ENCODE measurements at places on chromosomes 5 and 9.

DNA sequence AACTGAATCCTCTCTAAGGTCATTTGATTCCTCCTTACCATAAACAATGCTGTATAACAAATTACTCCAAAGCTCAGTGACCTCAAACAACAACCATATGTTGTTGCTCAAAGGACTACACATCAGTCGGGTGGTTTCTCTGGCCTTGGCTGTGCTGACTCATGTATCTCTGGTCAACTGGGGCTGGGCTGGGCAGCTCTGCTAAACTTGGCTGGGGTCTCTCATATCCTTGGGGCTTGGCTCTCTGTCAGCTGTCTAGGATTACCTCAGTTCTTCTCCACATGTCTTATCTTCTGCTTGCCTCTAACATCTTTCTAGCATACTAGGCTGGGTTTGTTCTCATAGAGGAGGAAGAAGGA lies 86.4 kb downstream of the GALNT10 start:
- DNase-seq, result no peak

- no peak for DNase-seq
Observed at GRCh38 chr9:114318416-114318815, 4.5 kb upstream of the ORM1 start.

DNA sequence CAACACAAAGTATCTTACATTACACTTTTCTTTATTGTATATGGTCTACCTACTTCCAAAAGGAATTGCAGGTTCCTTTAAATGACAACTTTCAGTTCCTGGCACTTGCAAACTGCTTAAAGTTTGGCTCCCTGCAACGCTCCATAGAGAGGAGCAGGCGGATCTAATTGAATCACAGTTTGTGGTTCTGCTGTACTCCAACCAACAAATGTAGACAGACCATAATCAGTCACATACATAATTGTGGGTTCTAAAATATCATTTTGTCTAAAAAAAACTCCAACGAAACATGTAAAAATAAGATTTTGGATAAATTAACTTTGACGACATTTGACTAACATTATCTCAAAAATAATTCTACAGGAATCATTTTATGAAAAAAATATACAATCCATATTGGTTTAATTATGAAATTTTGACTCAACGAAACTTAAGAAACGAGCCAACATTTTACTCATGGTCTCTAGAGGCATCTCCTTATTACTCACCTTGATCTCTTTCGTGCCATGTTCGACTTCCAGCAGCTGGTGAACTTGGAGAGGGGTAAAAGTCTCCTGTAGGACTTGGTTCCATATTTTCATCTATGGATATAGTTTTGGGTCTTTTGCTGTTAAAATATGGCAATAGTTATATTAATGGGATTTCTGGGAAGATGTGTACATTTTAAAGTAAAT lies 167.6 kb downstream of the NFIB start:
- no peak for DNase-seq

GRCh38 chr5:83184534-83184933 lies 107.2 kb downstream of the XRCC4 start:
- no peak for DNase-seq

GRCh38 chr9:7982907-7983306 lies 183.3 kb upstream of the DMAC1 start:
- DNase-seq, result no peak

- no peak for DNase-seq
Observed at GRCh38 chr5:124134941-124135340, 611.5 kb downstream of the ZNF608 start.

- no peak for DNase-seq
Observed at GRCh38 chr9:101536938-101537337, 3.3 kb downstream of the RNF20 start.

- no peak for DNase-seq
Observed at GRCh38 chr9:121021301-121021700, 28.8 kb downstream of the C5 start.

GRCh38 chr9:35867538-35867937 lies 2.7 kb downstream of the OR13J1 start:
- no peak for DNase-seq

DNA sequence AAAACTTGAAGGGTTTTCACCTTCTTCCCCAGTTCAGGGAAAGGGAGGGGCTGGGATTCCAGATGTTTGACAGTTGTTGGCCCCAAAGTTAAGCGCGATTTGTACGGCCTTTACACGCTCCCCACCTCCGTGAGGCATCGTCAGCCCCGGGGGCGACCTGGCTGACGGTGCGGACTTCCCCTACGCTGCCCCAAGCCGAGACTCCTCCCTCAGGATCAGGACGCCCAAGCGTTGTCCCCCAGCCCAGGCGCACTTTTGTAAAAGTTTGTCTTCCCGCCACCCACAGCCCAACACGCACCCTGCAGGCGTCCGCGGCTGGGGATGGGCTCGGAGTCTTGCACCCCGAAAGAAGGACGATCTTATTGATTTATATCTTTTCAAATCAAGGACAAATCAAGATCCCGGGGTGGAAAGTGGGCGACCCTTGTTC lies 713 bp downstream of the MOB3B start:
- no peak for DNase-seq

GRCh38 chr9:4865681-4866080 lies 72.9 kb downstream of the RCL1 start:
- DNase-seq, result no peak

DNA sequence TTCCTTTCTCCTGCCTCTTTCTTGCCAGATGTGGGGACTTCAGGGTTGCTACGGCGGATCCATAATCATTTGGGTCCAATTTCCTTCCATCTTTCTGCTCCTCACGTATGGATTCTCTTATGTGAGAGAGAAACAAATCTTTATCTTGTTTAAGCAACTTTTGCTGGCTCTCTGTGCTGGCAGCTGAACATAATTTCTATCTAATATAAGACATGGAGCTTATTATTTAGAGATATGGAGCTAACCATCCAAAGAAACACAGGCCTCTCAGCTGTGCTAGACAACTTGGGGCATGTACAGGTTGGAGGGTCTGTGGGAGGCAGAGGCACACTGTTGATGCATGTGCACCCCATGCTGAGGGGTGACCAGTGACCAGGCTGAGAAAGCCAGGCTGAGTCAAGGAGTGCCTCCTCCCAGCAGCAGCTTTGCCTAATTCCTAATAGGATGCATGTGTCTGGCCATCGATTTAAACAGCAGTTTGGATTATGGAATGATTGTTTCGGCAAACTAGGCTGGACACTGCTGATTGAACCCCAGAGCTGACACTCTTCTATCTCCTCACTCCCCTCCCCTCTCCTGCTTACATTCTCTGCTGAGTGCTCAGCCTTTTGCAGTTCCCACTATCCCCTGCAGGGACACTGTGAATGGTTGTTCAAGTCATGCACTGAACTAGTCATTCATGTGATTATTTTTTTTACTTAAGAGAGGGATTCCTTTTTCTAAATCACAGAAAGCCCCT lies 195.8 kb downstream of the ERCC6L2 start:
- DNase-seq, result no peak

DNA sequence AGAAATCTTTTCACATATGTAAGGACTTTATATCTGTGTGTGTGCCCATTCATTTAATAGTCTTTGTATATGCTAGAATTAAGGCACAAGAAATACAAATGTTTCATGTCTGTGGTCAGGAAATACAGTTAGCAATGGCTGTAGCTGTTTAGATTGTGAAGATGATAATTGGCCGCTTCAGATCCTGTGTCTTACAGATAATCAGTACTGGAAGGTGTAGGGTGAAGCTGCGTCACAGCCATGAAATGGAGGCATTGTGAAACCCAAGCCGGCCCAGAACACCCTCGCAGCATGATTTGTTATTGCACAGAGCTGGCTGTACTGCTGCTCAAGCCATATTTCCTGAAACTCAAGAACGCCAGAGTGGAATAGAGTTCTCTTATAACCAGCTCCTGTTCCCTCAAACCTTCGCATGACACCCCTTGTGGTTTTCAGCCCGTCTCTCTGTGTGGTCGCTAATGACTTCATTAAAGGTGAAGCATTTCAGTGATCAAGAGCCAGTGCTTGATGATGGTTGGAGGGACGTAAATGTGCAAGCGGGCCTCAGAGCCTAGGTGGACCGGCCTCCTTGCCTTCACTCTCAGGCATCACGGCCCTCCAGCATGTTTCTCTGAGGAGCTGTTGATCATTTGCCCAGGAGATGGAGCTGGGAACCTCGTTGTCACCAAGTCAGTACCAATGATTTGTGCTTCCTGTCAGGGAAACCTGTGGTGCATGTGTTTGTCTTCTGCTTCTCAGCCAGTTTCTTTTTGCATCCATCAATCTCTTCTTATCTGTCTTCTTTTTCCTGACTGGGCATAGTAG lies 80.1 kb downstream of the F2RL2 start:
- DNase-seq, result no peak

DNA sequence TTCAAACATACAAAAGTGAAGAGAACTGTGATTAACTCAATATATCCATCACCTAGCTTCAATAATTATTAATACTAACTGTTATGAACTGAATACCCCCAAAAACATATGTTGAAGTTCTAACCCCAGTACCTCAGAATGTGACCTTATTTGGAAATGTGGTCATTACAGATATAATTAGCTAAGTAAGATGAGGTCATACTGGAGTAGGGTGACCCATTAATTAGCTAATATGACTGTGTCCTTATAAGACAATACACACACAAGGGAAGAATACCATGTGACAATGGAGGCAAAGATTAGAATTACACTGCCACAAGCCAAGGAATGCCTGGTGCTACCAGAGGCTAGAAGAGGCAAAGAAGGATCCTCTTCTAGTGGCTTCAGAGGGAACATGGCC lies 7.8 kb downstream of the RRAGA start:
- DNase-seq, result no peak

DNA sequence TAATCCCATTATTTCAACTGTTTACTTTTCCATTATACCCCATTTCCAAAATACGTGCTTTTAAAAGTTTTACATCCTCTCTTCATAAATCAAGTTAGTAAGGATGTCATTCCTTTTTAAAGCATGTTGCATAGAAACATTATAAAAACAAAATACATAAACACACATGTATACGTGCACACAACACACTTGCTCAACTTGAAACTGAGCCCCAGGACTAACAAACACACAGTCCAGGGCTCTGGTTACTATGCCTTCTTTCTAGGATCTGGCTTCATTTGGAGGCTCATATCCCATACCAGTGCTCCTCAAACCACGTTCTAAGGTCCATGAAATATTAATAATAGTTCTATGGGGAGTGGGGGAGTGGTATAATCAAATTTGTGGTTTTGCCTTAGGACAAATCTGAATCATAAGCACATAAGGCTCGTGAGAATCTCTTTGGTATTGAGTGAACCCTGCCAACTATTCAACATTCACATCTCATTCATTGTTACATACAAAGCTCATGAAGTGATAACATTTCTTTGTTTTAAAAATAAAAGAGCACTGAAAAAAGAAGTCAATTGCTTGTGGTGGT lies 55.2 kb downstream of the NFIB start:
- DNase-seq, result no peak

DNA sequence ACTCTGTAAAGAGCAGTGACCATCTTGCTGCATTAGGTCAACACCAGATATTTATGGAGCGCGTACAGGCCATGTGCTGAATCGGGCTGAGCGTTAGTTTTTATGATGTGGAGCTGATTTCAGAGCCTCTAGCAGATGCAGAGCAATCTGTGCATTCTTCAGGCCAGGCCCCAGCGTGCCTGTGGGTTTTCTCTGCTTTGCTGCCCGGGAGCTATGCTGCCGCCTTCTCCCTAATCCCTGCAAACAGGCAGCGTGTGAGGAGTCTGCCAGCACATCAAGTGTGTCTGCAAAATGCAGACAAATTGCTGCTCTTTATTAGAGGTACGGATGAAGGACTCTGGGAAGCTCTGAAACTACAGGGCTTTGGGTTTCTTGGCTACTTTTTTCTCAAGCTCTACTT lies 170.0 kb downstream of the NTRK2 start:
- DNase-seq, result no peak

GRCh38 chr5:141483902-141484301 lies 928 bp upstream of the PCDHGC4 start:
- no peak for DNase-seq

DNA sequence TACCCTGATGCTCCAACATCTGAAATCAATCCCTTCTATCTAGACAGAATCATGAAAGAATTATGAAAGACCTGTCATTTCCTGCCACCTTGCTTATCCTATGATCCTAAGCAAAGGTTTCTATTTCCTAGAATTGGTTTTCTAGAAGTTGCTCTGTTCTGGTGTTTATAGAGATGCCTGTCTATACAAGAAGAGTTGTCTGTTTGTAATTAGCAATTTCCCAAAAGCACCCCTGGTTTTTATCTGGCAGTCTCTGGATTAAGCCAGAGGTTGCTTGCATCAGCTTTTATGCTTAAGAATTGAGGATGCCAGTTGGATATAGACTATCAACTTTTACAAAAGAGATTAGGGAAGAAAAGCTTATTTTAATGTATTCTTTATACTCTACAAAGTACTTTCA lies 133.0 kb upstream of the EFNA5 start:
- DNase-seq, result no peak

DNA sequence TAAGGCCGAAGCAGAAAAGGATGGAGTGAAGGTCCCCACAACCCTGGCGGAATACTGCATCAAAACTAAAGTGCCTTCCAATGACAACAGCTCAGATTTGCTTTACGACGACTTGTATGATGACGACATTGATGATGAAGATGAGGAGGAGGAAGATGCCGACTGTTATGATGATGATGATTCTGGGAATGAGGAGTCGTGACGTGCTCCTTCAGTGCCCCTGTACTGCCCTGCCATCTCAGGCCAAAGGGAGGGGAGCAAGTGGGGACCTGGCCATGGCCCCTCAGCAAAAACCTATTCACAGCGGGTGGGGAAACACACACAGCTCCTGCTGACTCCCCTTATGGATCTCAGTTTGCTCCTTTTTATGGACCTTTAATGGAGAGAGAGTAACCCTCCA lies 100.1 kb downstream of the UBE2R2 start:
- DNase-seq, result no peak

DNA sequence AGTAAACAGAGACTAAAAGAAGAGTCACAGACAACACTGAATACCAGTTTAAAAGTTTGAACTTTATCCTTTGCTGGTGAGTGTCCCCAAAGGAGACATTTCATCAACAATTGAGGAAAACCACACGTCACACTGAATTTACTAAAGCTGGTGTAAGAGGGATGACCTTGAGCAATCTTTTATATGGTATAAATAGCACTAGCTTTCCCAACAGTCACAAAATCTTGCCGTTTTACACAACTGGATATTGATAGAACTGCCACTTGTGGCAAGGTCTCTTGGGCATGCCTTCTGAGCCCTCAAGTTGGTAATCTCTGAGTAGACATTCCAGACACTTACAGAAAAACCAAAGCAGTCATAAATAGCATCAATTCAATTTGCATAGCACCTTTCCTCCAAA lies 311.5 kb upstream of the TARS1 start:
- DNase-seq, result no peak

- DNase-seq, result no peak
Observed at GRCh38 chr5:141517880-141518617, 29.2 kb downstream of the PCDHGC5 start.
